ENCODE measurements at places on chromosomes 6 and 20.
A peak's percentile ranks its signal among the peaks of the same experiment; 100 is the strongest.

GRCh38 chr20:1178103-1178502 lies 6.7 kb downstream of the TMEM74B start:
- no peak for DNase-seq

- DNase-seq: no peak
These were observed 113.9 kb downstream of the GMPR start for GRCh38 chr6:16352258-16352635.

GRCh38 chr6:38159596-38159995 lies 340.1 kb downstream of the ZFAND3 start:
- DNase-seq: no peak

DNA sequence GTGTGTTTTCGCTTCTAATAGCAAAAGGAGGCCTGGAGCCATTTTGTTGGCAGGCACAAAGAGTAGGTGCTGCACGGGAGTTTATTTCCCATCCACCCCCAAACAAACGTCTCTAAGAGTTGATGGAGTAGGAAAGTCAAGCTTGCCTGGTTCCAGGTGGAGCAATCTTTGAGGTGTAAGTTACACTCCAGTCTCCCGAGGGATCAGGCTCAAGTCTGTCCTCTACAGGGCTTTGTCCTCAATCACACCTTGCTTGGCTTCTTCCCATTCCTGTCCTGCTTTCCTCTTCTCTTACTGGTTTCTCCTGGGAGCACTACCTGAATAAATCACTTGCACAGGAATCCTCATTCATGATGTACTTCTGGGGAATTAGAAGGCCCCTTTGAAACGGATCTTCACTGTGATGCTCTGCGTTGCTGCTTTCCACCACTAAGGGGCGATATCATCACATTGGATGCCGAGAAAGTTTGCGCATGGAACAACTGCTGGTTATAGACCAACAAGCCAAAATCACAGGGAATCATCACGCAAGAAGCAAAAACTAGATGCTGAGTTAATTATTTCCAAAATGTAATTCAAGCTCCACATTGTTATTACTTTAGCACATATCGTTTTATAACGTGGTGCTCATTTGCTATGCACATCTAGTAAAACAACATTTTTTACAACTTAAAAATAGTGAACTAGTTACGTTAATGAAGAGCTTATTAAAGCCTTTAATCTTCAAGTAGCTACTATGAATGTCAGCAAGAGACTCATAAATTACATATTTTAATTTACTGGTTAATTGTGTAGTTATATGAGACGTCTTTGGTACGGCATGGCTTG lies 156.8 kb downstream of the DNAH8 start:
- DNase-seq: peak; percentile 56

DNA sequence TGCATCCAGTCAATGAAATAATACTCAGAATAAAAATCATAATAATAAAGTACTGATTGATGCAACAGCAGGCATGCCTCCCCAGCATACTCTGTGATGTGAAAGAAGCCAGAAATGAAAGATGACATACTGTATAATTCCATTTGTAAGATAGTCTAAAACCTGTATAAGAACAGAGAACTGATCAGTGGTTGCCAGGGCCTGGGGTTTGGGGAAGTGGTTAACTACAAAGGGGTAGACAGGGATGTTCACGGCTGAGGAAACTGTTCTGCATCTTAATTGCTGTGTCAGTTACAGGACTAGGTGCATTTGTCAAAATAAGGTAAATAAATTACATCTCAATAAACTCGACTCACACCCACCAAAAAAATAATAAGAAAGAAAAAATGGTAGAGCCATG lies 81.3 kb upstream of the BMP2 start:
- DNase-seq: no peak

- peak; percentile 81 for DNase-seq
These were observed 124.3 kb upstream of the MLIP start for GRCh38 chr6:53986721-53987521.

GRCh38 chr6:56025795-56026194 lies 150.4 kb upstream of the BMP5 start:
- no peak for DNase-seq

DNA sequence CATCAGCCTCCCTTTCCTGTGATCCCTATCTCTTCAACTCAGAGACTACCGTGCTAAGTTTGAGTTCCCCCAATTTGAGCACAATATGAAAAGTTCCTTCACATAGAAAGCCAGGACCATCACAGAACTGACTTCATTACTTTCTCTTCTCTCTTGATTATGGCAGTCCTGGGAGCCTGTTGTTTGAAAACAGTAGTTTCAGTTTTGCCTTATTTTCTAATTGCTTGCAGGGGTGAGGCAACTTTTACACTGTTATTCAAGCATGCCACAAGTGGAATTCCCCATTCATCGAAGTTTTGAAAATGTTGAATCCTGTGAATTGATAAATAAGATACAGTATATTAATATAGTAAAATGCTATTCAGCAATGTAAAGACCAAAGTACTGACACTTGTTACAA lies 569.7 kb upstream of the MARCKS start:
- no peak for DNase-seq

DNA sequence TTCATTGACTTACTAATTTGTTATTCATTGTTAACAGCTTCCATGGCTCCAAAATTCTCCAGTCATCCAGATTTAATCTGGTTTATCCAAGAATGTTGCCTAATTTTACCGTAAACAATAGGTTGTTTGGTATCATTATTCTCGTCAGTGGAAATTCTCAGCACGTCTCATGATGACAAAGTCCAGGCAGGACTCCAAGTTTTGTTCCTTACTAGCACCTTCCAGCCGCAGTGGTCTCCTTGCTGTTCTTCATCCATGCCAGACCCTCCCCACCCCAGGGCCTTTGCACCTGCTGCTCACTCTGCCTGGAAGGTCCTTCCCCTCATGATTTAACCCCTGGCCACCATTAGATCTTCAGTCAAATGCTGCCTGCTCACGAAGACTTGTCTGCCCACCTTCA lies 48.1 kb upstream of the NAA20 start:
- DNase-seq: no peak

GRCh38 chr6:169386411-169387057 lies 132.9 kb upstream of the THBS2 start:
- no peak for DNase-seq

- peak; percentile 17 for DNase-seq
These were observed 353.4 kb downstream of the PTPRT start for GRCh38 chr20:42836339-42836738.

GRCh38 chr6:50520326-50521266 lies 192.7 kb upstream of the TFAP2D start:
- DNase-seq: no peak

GRCh38 chr20:56685879-56686278 lies 56.8 kb downstream of the TFAP2C start:
- DNase-seq: no peak

DNA sequence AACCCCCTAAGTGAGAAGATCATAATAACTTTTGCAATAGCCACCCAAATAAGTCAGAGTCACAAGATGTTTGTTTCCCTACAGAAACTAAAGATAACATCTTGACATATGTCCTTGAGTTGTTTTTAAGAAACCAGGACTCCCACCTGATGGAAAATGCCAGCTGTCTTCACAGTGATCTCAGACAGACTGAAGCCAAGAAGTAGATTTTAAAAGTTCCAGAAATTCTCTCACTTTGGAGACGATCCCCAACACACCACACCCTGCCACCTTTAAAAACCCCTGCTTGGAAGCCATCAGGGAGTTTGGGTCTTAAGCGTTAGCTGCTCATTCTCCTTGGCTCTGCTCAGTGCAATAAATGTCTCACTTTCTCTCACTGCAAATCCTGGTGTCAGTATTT lies 63.0 kb downstream of the GPR6 start:
- no peak for DNase-seq

GRCh38 chr20:56412949-56413348 lies 889 bp downstream of the CASS4 start:
- no peak for DNase-seq

- peak; percentile 91 for DNase-seq
These were observed at the start of gene CCND3 for GRCh38 chr6:41941280-41942066. CCND3 (minus strand) TSS chr6:41941808; CDS start chr6:41941649, 159 bp downstream.

GRCh38 chr6:139858429-139858828 lies 484.0 kb upstream of the CITED2 start:
- DNase-seq: no peak

GRCh38 chr6:105785066-105785811 lies 300.9 kb upstream of the PRDM1 start:
- DNase-seq: no peak

DNA sequence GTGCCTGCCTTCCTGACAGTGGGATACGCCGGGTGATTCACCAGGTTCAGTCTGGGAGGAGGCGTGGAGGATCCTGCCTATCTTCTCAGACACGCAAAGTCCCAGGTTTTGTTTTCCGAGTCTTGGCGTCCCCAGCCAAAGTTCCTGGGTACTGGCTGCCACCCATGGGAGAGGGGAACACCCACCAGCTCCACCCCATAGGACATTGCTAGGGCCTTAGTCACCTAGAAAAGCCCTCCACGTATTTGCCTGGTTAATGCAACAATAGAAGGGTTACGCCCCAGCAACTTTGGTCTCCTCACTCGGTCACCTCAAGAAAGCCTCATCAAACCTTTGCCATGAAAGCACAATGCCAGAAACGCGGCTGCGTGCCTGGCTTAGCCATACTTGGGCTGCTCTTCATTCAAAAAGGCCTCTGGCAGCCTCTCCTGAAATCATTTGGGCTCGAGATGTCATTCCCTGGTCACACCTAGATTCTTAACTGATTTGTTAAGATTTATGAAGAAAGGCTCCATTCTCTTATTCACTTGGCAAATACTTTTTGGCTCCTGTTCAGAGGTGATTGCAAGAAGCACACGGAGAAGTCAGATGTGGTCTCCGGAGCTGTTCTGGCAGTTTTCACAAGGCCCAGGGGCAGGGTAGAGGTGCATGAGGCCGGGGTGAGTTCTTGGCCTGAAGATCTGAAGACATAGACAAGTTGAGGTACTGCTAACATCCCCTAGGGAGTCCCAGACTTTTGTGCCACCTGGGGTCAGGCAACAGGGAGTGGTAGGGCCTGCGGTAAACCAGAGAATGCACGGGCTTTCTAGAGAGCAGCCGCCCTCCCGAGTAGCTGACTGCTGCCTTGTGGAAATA lies 35.5 kb upstream of the ZNF133 start:
- DNase-seq: no peak

GRCh38 chr6:159110013-159110412 lies 59.2 kb upstream of the FNDC1 start:
- DNase-seq: peak; percentile 76

DNA sequence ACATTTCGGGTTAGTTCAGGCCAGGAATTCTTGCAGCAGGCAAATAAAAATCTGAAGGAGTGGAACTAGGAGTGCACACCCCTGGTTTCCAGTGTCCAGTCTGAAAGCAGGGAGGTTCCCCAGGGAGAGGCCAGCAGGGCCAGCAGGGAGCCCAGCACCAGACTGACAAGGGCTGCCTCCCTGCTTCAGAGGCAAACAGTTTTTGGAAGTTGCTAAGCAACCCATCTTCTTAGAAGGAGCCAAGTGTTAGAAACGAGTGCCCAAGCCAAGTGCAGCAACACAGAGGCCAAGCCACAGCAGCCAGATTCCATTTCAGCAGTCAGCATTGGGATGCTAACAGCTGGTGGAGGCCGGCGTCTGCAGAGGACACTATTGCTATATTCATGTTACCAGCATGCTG lies 179.1 kb downstream of the SYNDIG1 start:
- no peak for DNase-seq

- no peak for DNase-seq
These were observed 658.2 kb downstream of the PTPRT start for GRCh38 chr20:42531508-42531961.

DNA sequence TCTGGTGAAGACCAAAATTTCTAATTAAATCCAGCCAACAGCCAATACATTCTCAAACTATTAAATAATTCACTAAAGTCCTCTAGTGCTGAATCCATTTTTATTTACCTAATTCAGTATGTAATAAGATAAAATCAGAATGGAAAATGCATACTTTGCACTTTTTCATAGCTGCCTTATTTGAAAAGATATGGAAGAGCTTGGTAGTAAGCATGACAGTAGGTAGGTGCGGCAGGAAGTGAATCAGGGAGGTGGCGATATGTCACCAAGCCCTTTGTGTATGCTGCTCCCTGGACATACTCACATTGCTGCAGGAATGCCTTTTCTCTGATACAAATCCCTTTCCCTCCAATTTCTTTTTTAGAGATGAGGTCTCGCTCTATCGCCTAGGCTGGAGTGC lies 10.2 kb upstream of the TGM3 start:
- DNase-seq: no peak

GRCh38 chr20:54029176-54029575 lies 41.2 kb downstream of the BCAS1 start:
- DNase-seq: no peak

- DNase-seq: no peak
These were observed 25.4 kb upstream of the HLA-E start for GRCh38 chr6:30463651-30464618.

DNA sequence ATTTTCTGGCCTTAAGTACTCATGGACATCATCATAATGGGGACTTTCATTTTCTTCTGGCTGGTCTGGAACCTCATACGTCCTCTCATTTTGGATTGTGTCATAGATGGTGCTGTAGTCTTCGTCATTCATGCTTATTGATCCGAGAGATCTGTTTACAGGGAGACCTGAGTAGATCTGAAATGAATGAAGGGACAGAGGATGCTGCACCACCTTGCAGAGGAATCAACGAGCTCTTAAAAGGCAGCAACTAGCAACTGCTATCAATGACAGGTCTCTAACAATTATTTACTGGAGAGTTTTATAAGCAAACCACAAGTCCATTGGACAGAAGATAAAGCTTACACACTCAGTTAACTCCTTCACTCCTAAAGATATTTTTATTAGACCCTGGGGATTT lies 49.7 kb upstream of the ENPP4 start:
- DNase-seq: no peak

- no peak for DNase-seq
These were observed 539 bp downstream of the CDYL start for GRCh38 chr6:4776493-4777393.
